NCI-H1694 treated with DMSO at 0.1 percent for 48 hours (cell line): ENCODE measurements at places on chromosomes 13 and 19.
A peak's percentile ranks its signal among the peaks of the same experiment; 100 is the strongest.

DNA sequence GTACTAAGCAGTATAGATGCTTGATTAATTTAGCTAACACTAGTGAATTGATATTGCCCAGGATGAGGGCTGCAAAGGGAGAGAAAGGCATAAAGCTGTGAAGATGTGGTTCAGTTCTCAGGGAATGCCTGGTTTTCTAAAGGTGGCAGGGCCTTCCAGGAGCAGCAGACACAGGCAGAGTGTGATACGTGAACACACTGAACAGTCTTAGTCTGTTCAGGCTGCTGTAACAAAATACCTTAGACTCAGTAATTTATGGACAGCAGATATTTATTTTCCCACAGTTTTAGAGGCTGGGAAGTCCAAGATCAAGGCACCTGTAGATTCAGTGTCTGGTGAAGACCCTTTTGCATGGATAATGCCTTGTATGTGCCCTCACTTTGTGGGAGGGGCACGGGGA, 8.7 kb upstream of the SPATA13 start:
- DNase-seq = no peak

- no peak for DNase-seq
These were observed 113.2 kb downstream of the TM9SF2 start for GRCh38 chr13:99614465-99614885.

- DNase-seq = no peak
These were observed 30.9 kb downstream of the CCDC70 start for GRCh38 chr13:51892657-51893056.

DNA sequence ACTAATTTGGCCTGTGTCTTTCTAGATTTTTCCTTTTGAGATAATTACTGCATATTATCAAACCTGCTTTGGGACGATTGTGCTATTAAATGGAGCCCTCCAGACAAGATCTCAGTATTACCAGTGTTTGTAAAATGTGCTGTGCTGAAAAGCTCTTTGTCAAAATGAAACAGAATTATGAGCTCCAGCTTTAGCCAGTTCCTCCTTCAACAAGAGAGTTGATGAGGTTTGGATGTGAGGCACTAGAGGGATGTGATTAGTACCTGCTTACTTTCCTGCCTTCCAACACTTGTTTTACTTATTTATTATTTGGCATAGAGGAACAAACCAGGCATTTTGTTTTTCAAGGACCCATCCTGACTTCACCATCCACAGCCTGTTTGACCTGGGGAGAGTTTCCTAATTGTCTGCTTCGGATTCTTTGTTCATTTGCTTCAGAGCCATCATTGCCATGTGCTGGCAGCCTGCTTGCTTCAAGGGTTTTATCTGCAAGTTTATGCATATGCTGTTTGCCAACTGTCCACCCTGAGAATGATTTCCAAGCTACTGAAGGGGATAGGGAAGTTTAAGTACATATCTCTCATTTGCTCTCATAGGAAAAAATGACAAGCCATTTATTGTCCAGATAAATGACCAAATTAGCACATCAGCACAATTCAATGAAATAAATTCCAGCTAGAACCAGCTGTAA, 32.9 kb upstream of the CPB2 start:
- no peak for DNase-seq

DNA sequence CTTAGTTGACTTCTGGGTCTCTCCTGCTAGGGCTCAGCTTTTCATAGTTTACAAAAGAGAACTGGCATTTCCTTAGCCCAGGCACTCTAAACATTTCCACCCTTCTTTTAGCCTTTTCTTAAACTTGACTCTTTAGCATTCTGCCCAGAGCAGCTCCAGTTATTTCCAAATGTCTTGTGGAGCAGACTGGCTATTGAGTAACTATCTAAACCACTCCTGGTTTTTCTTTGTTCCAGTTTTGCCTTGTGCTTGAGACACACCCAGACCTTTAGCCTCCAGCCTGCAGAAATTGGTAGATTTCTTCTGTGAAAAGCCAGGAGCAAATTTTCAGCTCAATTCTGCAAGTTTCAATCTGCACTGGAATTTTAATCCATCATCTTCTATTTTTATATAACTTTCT, 1813.1 kb downstream of the OLFM4 start:
- DNase-seq = no peak

DNA sequence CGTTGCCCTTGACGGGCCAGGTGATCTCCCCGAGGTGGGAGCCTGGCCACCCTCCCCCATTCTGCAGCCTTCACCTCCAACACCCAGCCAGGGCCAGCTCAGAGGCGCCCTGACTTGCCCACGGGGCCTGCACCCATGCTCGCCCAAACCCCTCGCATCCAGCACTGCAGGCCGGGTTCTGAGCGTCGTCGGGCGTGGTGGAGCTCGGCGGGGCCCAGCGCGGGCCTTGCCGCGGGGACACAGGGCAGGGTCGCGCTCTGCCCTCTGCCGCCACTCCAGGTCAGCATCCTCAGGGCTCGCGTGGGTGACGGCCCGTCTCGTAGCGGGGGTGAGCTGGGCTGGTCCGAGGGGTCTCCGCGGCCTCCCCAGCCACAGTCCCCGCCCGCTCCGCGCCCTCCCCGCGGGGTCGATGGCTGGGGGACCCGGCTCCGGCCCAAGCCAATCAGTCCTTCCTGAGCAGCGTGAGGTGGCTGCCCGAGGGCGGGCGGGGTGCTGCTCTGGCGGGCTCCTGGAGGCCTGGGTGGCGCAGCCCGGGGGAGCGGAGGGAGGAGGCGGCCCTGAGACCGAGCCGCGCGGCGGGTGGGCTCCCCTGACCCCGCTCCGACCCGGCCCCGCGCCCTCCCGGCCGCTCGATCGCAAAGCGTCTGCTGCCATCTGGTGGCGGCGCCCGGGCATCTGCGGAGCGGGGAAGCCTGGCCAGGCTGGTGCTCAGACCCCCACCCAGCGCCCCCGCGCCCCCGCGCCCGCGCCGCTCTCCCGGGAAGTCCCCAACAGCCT, 61.4 kb downstream of the CCNE1 start:
- DNase-seq = no peak

- DNase-seq = no peak
These were observed 26.4 kb upstream of the DPP9 start for GRCh38 chr19:4749870-4750590.

GRCh38 chr19:5046339-5047039, 77.6 kb downstream of the KDM4B start:
- DNase-seq = no peak

- no peak for DNase-seq
These were observed 917 bp downstream of the FBXW9 start for GRCh38 chr19:12695514-12695913.

GRCh38 chr13:39394796-39395678, 208.0 kb downstream of the LHFPL6 start:
- no peak for DNase-seq

DNA sequence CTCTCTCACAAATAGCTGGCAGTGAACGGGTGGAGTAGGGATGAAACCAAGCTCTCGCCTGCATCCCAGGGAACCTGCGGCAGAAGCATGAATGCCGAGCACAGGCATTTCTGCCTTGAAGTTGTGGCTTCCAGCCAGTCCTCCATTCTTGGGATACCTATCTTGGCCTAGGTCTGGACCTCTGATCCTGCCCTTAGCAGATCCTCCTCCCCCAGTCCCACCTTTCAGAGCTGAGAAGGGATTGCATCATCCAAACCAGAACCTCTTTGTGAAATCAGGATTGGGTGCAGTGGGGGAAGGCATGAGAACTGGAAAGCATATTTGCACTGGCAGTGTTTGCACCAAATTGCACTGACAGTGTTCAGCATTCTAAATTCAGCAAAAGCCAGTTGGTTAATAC, 5.8 kb downstream of the ZNF780A start:
- DNase-seq = no peak

DNA sequence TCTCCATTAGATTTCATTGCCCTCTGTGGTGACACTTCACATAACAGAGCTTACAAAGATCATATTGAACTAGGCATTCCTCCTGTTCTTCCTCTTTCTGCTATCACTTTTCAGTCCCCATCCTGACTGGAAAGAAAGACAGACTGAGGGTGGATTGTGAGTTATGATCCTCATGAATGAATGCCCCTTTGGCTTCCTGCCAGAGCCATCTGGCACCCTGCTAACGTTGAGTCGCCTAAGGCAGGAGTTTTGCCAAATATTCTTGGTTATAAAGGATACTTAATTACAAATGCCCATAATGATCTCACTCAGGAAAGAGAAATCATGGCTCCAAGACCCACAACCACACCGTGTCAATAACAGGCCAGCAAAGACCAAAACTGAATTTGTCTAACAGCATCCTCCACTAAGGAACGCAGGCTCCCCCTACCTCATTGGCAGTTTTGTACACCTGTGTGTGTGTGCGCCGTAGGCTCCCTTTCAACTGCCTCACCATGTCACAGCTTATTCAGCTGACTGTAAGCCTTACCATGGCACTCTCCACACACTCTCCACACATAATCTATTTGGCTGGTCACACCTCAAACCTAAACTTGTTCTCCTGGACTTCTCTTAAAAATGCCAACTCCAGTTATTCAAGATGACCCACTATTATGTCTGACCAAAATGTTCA, 15.5 kb downstream of the ZNF211 start:
- DNase-seq = peak; percentile 42

DNA sequence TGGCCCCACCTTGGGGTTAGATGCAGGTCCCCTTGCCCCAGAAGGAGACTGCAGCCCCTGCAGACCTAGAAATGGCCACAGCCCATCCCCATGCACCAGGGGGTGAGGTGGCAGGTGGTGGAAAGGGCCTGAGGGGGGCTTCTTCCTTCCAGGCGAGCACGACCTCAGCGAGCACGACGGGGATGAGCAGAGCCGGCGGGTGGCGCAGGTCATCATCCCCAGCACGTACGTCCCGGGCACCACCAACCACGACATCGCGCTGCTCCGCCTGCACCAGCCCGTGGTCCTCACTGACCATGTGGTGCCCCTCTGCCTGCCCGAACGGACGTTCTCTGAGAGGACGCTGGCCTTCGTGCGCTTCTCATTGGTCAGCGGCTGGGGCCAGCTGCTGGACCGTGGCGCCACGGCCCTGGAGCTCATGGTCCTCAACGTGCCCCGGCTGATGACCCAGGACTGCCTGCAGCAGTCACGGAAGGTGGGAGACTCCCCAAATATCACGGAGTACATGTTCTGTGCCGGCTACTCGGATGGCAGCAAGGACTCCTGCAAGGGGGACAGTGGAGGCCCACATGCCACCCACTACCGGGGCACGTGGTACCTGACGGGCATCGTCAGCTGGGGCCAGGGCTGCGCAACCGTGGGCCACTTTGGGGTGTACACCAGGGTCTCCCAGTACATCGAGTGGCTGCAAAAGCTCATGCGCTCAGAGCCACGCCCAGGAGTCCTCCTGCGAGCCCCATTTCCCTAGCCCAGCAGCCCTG, 4.2 kb upstream of the F10 start:
- DNase-seq = no peak

GRCh38 chr13:109665781-109666249, 120.6 kb downstream of the IRS2 start:
- DNase-seq = no peak

GRCh38 chr19:1747285-1748114, 5.8 kb upstream of the ONECUT3 start:
- DNase-seq = no peak

- peak; percentile 39 for DNase-seq
These were observed 499 bp downstream of the LSM7 start for GRCh38 chr19:2327773-2328400.
